Amygdala (tissue), 56 donors: ENCODE measurements at places on chromosomes 12 and 14.

DNA sequence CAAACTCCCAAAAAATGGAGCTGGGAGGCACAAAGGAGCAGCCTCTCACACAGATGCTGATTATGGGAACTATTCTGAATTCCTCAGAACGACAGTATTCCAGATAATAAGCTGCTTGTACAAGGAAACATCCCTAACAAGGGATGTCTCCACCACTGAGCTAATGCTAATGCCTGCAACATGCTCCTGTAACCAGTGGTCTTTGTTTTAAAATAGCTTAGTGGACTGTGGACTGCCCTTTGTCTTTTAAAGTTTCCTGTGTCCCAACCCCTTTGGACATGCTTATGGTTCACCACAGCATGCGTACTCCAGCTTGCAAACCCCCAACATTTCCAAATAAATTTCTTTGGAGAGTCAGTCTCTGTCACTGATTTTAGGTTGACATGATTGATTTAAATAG is 16.4 kb upstream of the PITPNM2 start:
- DNase-seq = no peak

DNA sequence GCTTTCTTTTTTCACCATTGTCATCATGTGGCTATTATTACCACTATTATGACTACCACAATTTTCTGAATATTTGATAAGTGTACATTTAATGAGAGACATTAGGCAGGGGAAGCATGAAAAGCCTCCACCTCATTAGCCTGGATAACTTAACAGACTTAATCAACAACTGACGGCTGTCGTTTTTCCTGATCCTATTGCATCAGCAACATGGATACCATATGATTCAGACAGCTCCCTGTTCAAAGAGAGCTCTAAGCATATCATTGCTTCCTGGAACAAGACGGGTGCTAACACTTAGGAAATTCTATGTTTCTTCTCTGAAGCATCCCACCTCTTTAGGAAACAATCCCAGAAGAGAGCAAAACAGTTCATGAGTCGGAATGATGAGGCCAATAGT is 765.2 kb downstream of the NOVA1 start:
- DNase-seq = no peak

DNA sequence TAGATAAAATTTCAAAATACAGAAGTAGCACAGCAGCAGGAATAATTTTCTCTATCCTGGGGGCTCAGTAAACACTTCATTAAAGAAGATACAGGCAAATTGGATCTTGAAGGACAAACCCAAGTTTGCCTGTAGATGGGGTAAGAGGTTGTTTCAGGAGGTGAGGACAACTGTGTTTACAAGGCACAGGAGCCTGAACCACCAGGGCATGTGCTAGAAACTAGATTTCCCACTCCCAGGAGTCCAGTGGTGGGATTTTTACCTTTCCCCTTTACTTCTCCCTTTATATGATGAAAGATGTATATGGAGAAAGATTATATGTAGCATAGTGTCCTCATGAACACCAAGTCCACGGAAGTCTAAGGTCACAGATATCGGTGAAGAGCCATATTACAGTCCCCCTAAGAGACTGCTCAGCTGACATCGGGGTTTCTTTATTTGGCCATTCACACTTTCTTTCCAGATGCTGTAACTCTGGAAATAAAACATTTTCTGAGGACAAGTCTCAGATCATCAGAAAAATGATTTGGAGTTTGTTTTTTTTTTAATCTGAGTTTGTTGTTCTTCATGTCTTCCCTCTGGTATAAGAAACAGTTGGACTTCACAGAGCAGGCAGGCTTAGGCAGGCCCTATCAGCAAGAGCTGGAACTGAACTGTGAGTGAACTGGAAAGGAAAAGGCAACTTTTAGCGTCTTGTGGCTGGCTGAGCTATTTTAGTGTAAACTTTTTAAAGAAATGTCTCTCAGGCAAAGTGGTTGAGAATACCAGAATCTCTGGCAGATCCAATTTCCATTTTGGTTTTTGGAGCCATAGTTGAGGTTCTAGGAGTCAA is 8.0 kb upstream of the EVL start:
- no peak for DNase-seq

DNA sequence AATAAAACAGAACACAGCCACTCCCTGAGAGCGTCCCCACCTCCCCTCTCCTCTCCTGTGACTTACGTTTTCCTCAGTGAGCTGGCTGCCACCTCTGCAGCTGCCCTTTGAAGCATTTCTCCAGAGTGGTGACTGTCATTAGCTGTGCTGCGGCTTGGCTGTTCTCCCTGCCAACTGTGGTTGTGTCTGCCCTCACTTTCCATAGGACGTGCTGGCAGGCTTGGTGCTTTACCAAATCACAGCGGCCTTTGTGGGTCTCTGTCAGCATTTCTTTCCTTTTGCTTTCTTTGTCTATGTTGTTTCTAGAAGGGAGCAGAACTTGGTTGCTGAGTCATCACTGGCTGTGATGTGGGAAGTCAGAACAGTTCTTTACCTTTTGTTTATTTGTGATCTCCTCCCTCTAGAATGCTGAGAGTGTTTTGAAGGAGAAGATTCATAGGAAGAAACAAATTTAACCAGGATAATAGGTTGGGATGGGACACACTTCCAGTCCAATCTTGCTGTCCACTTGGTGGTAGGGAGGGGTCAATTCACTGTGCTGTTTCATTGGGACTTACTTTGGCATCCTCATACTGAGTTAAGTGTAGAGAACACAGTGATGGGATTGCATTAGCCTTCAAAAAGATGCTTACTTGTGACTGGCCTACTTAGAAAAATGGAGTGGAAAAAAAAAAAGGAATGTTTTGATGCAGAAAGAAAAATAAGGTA is 88.2 kb downstream of the TMX1 start:
- DNase-seq = no peak

GRCh38 chr12:91630596-91631293 is 448.1 kb upstream of the DCN start:
- no peak for DNase-seq

DNA sequence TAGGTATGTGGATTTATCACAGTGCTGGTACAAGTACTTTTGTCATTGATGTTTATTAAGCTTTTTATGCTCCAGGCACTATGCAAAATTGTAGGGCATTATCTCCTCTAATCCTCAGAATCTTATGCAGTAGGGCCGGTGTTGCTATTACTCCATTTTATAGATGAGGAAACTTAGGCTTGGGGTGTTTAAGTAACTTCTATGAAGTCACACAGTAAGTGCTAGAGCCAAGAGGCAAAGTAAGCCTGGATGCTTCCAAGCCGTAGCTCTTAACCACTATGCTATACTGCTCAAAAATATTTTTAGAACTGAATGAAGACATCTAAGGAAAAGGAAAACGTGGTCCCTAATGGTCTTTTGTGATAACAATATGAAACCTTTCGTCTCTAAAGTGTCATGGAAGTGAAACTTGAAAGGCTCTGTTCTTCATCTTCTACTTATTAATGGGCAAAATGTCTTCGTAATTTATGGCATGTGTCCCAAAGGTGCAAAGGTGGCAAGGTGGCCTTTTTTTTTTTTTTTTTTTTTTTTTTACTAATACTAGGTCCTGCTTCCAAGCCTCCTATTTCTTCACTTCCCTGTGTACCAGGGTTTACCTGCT is 85.2 kb downstream of the ETV6 start:
- no peak for DNase-seq

DNA sequence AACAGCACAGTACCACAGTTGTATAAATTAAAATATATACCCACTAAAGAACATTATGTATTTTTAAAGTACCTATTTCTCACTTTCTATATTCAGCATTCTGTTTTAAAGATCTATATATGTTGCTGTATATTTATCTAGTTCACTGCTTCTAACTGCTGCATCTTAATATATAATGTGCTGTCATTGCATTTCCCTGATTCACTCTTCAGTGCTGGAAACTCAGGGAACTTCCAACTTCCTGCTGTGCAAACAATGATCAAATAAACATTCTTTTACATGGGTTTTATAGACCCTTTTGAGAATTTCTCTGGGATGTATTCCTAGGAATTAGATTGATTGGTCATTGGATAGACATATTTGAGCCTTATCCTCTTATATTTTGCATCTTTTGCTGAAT is 379.1 kb downstream of the APAF1 start:
- no peak for DNase-seq

- no peak for DNase-seq
Measured at GRCh38 chr12:85803923-85804322, 32.3 kb downstream of the RASSF9 start.

- no peak for DNase-seq
Measured at GRCh38 chr12:80710727-80711449, 3.5 kb downstream of the MYF6 start.

GRCh38 chr12:103657331-103657730 is 70.3 kb downstream of the STAB2 start:
- no peak for DNase-seq

DNA sequence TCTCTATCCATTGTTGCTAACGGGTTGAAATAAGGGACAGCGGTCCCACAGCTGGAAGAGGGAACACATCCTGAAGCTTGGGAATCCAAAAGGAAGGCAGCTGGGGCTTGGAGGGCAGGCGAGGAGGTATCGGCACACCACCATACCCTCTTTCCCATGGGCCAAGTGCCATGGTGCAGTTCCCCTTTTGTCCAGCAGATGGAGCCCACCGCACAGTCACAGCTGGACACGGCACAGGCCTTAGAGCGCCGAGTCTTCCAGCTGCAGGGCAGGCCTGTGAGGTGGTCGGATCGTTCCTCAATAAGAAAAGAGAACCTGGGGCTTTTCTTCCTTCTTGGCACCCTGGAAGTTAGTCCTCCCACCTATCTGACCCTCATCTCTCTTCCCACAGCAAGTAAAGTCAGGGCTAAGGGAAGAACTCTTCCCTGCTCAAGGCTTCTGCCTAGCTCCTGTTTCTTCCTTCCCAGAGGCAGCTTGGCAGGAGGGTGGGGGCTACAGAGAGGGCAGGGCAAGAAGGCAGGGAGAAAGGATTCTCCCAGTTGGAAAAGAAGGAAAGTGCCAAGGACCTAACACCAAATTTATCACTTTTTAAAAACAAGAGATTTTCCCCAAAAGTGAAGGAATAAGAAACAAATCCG is 8.6 kb downstream of the PPP1R1A start:
- DNase-seq = peak; percentile 83

DNA sequence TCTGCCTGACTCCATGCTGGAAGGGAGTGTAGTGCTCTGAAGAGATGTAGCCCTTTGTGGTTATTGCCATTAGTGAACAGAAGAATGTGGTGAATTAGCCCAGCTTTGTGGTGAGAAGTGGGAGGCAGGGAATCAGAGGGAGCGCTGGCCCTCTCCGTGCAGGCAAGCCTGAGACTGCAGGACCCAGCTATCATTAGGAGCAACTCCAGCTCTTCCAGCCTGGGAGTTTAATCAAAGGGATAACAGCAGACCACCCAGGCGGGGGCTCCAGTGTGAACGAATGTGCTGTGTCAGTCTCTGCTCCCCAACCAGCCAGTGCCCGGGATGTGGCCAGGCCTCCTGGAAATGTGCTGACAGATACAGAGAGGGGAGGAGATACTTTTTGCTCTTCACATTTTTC is 142.7 kb downstream of the TTLL5 start:
- DNase-seq = no peak

GRCh38 chr12:55024575-55024974 is 4.8 kb downstream of the NEUROD4 start:
- DNase-seq = no peak

GRCh38 chr14:42927313-42927712 is 1320.6 kb downstream of the LRFN5 start:
- no peak for DNase-seq

- no peak for DNase-seq
Measured at GRCh38 chr12:58732894-58733293, 187.4 kb downstream of the LRIG3 start.

GRCh38 chr12:23906329-23906728 is 43.1 kb downstream of the SOX5 start:
- DNase-seq = no peak
